ENCODE measurements at places on chromosomes 3 and 15. TPM values are rescaled to one million over a fixed set of nuclear protein-coding genes. Genes with fewer than 3 reads are reported as not detected.

NR1D2 gene
- 53.7 TPM for total RNA-seq

PIF1 gene
- total RNA-seq, result 0.27 TPM

DNA sequence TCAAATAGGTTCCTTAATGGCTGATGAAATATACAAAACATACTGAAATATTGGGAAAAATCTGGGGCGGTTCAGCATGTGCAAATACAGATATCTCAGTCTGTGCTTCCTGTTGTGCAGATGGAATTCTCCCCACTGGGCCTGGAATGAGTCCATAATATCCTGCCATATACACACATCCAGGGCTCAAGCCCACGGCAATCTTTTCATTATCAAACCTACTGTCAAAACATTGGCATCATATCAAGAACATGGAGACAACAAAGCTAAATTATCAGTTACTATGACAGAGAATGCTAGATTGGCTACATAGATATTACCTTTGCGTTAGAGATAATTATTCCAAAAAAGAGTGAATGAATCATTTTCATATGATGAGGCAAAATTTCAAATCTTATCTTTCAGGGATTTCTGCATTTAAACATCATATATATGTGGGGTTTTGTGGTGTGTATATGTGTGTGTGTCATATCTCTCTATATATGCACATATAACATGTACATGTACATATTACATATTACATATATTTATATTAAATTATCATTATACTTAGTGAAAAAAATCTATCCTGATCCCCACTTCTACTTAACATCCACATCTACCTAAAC is 713.3 kb downstream of the GBE1 start:
- no peak for DNase-seq

GRCh38 chr3:150299201-150299600 is 108.9 kb upstream of the TSC22D2 start:
- no peak for DNase-seq

DNA sequence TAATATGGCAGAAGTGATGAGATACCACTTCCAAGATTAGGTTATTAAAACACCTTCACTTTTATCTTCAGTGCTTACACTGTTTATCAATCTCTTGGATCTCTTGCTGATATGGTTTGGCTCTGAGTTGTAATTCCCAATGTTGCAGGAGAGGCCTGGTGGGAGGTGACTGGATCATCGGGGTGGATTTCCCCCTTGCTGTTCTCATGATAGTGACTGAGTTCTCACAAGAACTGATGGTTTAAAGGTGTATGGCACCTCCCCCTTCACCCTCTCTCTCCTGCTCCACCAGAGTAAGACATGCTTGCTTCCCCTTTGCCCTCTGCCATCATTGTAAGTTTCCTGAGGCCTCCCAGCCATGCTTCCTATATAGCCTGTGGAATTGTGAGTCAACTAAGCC is 11.8 kb downstream of the GOLIM4 start:
- DNase-seq, result no peak

DNA sequence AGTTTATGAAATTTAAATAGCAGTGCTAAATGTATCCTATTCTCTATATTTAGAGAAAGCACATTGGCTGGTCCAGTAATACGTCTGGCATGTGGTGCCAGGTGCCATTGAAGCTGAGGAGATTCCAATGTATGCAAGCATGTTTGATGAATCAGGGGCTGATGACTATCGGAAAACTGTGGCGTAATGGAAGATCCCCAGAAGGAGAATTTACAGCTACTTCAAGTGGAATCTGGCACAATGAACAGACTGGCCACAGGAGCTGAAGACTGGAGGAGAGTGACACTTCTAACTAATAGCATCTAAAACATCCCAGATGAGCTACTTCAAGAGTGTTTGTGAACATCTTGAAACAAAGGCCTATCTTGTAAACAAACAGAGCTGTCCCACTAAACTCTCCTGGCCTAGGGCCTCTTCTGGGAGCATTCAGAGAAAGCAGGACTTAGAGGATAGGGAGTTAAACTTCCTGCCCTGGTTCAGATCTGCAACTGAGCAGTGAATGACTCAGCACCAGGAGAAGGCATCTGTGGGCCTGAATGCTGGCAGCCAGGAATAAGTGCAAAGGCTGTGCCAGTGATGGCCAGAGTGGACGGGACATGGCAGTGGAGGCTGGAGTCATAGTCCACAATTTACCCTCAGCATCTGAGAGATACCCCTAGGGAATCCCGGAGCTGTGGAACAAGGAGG is 15.2 kb upstream of the ACTC1 start:
- DNase-seq, result no peak

GRCh38 chr3:159843840-159844730 is 144.6 kb upstream of the IL12A start:
- DNase-seq, result no peak

FEZF2 gene
- not detected for total RNA-seq

- DNase-seq, result no peak
These were observed 53.4 kb downstream of the ADAMTS9 start for GRCh38 chr3:64634417-64634816.

- DNase-seq, result no peak
These were observed 598.1 kb upstream of the GOLIM4 start for GRCh38 chr3:168693870-168694269.

Data from heart right ventricle (tissue), 16 donors.